ENCODE measurements at places on chromosomes 6 and 20.
A peak's percentile ranks its signal among the peaks of the same experiment; 100 is the strongest.

DNA sequence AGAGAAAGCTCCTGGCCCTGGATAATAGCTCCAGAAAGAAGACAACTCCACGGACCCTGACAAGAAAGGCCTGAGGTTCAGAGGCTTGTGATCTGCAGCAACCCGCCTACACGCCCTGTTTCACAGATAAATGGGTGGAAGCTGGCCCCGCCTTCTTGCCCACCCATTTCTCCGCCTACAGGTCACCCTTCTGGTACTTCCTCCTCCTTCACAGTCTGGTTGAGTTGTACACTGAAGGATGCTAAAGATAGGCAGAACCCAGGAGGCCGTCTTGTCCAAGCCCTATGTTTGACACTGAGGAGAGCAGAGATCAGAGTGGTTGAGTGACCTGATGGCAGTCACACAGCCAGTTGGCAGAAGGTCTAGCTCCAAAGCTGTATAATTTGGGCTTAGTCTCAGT, 34.2 kb upstream of the MDGA1 start:
- DNase-seq: no peak

GRCh38 chr20:45792317-45793118, 764 bp downstream of the DNTTIP1 start:
- DNase-seq: peak; percentile 51

DNA sequence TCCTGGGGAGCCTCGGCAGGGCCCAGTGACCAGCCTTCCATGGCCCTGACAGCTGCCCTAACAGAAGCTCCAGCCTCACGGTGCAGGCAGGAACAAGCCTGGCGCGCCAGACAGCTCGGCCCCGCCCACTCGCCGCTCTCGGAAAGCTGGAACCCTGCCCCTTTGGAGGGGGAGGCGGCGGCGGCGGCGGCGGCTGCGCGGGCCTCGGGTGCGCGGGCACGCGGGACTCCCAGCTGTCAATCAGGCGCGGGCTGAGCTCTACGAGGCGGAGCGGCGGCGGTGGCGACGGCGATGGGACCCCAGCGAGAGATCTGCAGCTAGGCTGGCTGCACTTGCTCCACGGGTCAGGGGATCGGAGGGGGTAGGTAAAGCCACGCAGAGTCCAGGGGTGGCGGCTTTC, at the start of gene NRSN1:
Gene NRSN1, plus strand, starts transcription at position 236 of the 400 bp plus-strand sequence. CDS start 8,113 bp downstream, outside the sequence.
- DNase-seq: peak; percentile 69

DNA sequence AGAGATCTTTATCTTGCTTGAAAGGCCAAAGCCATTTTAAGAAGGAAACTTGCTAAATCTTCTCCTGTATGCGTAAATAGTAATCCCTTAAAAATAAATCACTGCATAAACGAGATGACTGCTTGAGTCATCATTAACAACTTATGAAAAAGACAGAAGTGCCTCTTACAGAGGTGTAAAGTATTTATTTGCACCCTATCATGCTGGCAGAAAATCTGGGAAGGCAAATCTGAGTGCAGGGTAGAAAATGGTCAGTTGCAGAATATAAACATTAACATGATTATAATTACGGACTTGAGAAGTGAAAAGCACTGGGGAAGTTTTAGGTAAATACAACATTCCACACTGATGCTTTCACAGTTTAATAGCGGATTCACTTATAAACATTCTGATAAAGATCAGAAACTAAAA, 67.5 kb upstream of the FBXO30 start:
- DNase-seq: no peak
